ENCODE measurements at places on chromosomes 12 and 14. TPM values are rescaled to one million over a fixed set of nuclear protein-coding genes. Genes with fewer than 3 reads are reported as not detected.

DNA sequence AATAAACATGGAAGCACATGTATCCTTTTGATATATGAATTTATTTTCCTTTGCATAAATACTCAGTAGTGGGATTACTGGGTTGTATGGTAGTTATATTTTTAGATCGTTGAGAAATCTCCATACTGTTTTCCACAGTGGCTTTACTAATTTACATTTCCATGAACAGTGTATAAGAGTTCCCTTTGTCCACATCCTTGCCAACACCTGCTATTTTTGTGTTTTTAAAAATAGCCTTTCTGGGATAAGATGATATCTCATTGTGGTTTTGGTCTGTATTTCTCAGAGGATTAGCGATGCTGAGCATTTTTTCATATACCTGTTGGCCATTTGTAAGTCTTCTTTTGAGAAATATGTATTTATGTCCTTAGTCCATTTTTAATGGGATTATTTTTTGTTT lies 329.2 kb upstream of the KITLG start:
- no peaks in the 10 kb centered on the region for H3K27me3 ChIP-seq
- no peak overlapping the region for H3K27ac ChIP-seq
- no peaks in the 10 kb centered on the region for H3K36me3 ChIP-seq
- H3K4me3 ChIP-seq = no peak overlapping the region

DLK1 gene
- not detected for total RNA-seq

DNA sequence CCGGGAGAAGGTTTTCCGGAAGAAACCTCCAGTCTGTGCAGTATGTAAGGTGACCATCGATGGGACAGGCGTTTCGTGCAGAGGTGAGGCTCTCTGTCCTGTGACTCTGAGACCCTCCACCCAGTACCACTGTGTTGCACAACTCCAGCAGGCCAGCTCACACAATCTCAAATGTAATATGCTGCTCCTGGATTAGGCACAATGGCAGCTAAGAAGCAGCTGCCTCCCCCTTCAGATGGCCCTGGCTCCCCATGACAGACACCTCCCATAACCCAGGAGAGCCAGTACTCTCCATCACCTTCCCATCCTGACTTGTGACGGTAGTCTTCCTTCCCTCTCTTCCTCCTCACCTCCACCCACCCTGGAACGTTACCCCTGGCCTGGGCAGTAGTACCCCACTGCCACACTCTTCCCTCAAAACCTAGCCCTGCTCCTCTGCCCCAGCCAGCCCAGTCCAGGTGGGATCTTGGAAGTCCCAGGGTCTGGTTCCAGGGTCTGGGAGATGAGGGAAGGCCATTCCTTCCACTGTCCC lies 2.1 kb downstream of the TNS2 start:
- DNase-seq = peak; percentile 10
- H3K36me3 ChIP-seq = no peaks in the 10 kb centered on the region
- H3K4me3 ChIP-seq = no peak overlapping the region
- peaks cover 29% of the 10 kb centered on the region for H3K4me1 ChIP-seq

GRCh38 chr12:103924761-103925641 lies 5.2 kb upstream of the HSP90B1 start:
- H3K4me3 ChIP-seq = peak overlapping the region; percentile 63
- H3K4me1 ChIP-seq = peaks cover 36% of the 10 kb centered on the region
- H3K27ac ChIP-seq = peak overlapping the region; percentile 87
- H3K27me3 ChIP-seq = no peaks in the 10 kb centered on the region
- peaks cover 4% of the 10 kb centered on the region for H3K36me3 ChIP-seq

DNA sequence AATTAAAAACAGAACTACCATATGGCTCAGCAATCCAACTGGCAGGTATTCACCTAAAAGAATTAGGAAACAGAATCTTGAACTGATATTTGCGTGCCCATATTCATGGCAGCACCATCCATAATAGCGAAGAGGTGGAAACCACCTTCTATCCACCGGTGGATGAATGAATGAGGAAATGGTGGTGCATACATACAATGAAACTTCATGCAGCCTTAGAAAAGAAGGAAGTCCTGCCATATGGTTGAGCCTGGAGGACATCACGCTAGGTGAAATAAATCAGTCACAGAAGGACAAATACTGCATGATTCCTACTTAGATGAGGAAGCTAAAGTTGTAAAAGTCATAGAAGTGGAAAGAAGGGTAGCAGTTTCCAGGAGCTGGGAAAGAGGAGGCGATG lies 6.6 kb downstream of the TCL1A start:
- DNase-seq = no peak
- H3K36me3 ChIP-seq = no peaks in the 10 kb centered on the region
- no peak overlapping the region for H3K4me3 ChIP-seq
- no peaks in the 10 kb centered on the region for H3K4me1 ChIP-seq
- H3K27ac ChIP-seq = no peak overlapping the region

FAR2 gene
- 8.1 TPM for total RNA-seq

GRCh38 chr12:105931762-105932570 lies 206.8 kb downstream of the NUAK1 start:
- no peak overlapping the region for H3K4me3 ChIP-seq
- no peak overlapping the region for H3K27ac ChIP-seq
- H3K36me3 ChIP-seq = no peaks in the 10 kb centered on the region
- H3K27me3 ChIP-seq = no peaks in the 10 kb centered on the region

DLST gene
- total RNA-seq = 103 TPM

DNA sequence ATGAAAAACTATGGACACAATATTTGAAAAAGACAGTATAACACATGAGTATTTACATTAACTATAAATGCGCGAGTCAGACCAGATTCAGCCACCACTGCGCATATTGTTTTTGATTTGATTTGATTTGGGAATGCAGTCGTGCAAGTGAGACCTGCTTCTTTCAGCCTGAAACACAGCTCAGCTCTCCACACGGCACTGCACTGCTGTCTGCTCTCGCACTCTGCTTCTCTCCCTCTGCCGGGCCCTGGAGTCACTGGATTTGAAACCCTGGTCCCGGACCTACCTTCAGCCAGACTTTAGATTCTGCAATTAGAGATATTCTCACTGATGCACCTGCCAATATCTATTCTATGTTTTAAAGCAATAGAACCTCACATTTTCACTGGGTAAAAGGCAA lies 143.9 kb upstream of the TMEM132C start:
- H3K36me3 ChIP-seq = no peaks in the 10 kb centered on the region
- no peaks in the 10 kb centered on the region for H3K4me1 ChIP-seq
- H3K27ac ChIP-seq = no peak overlapping the region
- H3K27me3 ChIP-seq = no peaks in the 10 kb centered on the region

STYK1 gene
- not detected for total RNA-seq

JAG2 gene
- total RNA-seq = 3.2 TPM

GRCh38 chr14:67782090-67782489 lies 34.3 kb downstream of the ZFYVE26 start:
- peaks cover 51% of the 10 kb centered on the region for H3K36me3 ChIP-seq
- no peaks in the 10 kb centered on the region for H3K27me3 ChIP-seq
- H3K4me1 ChIP-seq = no peaks in the 10 kb centered on the region
- no peak for DNase-seq
- H3K27ac ChIP-seq = no peak overlapping the region

GRCh38 chr12:67662910-67663538 lies 14.5 kb downstream of the DYRK2 start:
- peak overlapping the region; percentile 33 for H3K27ac ChIP-seq
- no peak for DNase-seq
- no peak overlapping the region for H3K4me3 ChIP-seq
- H3K4me1 ChIP-seq = peaks cover 76% of the 10 kb centered on the region

LMNTD1 gene
- not detected for total RNA-seq

GRCh38 chr12:10153271-10154144 lies 18.4 kb downstream of the OLR1 start:
- peak overlapping the region; percentile 47 for H3K27ac ChIP-seq
- peaks cover 7% of the 10 kb centered on the region for H3K27me3 ChIP-seq
- peak overlapping the region; percentile 78 for H3K4me3 ChIP-seq
- DNase-seq = peak; percentile 71
- no peaks in the 10 kb centered on the region for H3K36me3 ChIP-seq

TBK1 gene
- 15.4 TPM for total RNA-seq

- no peaks in the 10 kb centered on the region for H3K36me3 ChIP-seq
- H3K4me1 ChIP-seq = no peaks in the 10 kb centered on the region
- H3K27ac ChIP-seq = no peak overlapping the region
These were observed 67.4 kb downstream of the OTOGL start for GRCh38 chr12:80166751-80167150.

DNA sequence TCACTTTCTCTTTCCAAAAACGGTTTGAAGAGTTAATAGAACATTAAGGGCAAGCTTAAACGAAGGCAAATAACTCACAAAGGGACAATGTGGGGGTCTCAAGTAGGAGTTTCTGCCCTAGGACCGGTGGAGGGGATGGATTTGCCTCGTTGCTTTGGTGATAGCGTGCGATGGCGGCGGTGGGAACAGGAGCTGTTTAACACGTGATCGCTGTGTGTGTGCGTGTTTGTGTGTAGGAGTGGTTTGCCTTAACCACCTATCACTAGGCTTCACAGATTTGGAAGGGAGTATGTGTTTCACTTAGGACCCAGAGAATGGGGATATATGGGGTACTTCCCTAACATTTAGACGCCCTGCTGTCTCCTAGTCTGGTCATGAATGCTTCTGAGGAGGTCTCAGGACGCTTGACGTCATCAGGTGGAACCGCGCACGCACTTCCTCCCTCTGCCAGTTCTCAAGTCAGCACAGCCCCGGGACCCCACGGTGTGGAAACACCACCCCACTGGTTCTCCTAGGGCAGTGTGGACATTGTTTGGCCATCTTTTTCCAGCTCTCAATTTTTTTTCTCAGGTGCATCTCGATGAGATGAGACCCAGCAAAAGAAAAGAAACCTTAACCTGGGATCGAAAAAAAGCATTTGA lies 231.2 kb downstream of the ATP23 start:
- no peak overlapping the region for H3K27ac ChIP-seq
- H3K27me3 ChIP-seq = peaks cover 10% of the 10 kb centered on the region
- DNase-seq = no peak

GRCh38 chr12:26369588-26369987 lies 174.2 kb downstream of the SSPN start:
- H3K36me3 ChIP-seq = peaks cover 3% of the 10 kb centered on the region
- no peak overlapping the region for H3K27ac ChIP-seq
- H3K4me1 ChIP-seq = no peaks in the 10 kb centered on the region
- no peak overlapping the region for H3K4me3 ChIP-seq
- no peak for DNase-seq

- no peak overlapping the region for H3K4me3 ChIP-seq
- no peaks in the 10 kb centered on the region for H3K27me3 ChIP-seq
- H3K27ac ChIP-seq = peak overlapping the region; percentile 11
- H3K4me1 ChIP-seq = peaks cover 20% of the 10 kb centered on the region
- DNase-seq = peak; percentile 70
These were observed 54.2 kb downstream of the RPAP3 start for GRCh38 chr12:47651368-47652254.

DDX24 gene
- total RNA-seq = 259 TPM

- H3K4me3 ChIP-seq = no peak overlapping the region
- peaks cover 20% of the 10 kb centered on the region for H3K27me3 ChIP-seq
- H3K27ac ChIP-seq = no peak overlapping the region
- H3K4me1 ChIP-seq = no peaks in the 10 kb centered on the region
- no peak for DNase-seq
These were observed 88.8 kb downstream of the SINHCAF start for GRCh38 chr12:31236998-31237637.

DNA sequence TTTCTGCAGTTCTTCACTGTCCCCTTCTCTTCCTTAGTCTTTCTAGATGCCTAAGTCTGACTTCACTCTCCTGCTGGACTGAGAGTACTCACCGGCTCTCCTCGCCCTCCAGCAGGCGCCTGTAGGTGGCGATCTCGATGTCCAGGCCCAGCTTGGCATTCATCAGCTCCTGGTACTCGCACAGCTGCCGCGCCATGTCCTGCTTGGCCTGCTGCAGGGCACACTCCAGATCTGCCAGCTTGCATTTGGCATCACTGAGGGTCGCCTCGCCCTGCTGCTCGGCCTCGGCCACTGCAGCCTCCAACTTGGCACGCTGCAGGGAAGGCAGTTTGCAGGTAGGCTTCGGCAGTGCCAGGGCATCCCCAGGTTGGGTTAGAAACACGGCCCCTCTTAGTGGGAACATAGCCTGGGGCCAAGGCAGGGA lies 5.2 kb downstream of the KRT84 start:
- no peak overlapping the region for H3K27ac ChIP-seq
- H3K4me3 ChIP-seq = no peak overlapping the region
- peaks cover 3% of the 10 kb centered on the region for H3K27me3 ChIP-seq
- H3K36me3 ChIP-seq = no peaks in the 10 kb centered on the region

DNA sequence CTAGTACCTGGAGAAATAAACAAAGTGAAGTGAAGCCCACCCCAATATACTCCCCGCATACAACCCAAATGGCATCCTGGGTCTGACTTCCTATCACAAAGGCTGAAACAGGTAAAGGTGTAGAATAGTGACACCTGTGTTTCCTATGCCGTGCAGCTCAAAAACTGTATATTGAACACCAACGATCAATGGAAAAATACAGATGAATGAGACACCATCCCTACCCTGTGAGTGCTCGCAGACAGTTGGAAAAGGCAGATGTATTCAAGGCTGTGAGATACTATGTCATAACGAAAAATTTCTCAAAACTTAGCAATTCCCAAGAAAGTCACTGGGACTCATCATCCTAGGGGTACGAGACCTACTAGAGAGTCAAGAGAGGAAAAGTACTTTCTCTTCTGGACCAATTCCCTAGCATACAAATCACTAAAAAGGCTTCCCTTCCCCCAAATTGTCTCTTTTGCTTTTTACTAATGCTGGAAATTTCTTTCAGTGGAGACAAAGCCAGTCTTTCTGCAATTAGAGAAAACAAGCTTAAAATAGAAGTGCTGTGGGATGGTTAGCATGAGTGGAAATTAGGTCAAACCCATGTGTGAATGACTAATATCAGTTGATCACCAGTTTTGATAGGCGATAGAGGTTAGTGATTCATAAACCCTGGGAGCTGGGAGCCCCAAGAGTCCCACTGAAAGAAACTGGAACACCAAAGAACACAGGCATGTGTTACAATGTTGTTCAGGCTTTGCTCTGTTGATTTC lies 249.7 kb downstream of the SPTSSA start:
- H3K4me3 ChIP-seq = peak overlapping the region; percentile 19
- no peaks in the 10 kb centered on the region for H3K36me3 ChIP-seq
- H3K4me1 ChIP-seq = peaks cover 19% of the 10 kb centered on the region
- DNase-seq = no peak
- H3K27ac ChIP-seq = peak overlapping the region; percentile 45
- H3K27me3 ChIP-seq = peaks cover 22% of the 10 kb centered on the region

- H3K36me3 ChIP-seq = no peaks in the 10 kb centered on the region
- DNase-seq = no peak
- no peaks in the 10 kb centered on the region for H3K27me3 ChIP-seq
- H3K27ac ChIP-seq = no peak overlapping the region
- no peaks in the 10 kb centered on the region for H3K4me1 ChIP-seq
These were observed 261.5 kb downstream of the SUDS3 start for GRCh38 chr12:118637767-118638370.

DICER1 gene
- total RNA-seq = 41.6 TPM

DNA sequence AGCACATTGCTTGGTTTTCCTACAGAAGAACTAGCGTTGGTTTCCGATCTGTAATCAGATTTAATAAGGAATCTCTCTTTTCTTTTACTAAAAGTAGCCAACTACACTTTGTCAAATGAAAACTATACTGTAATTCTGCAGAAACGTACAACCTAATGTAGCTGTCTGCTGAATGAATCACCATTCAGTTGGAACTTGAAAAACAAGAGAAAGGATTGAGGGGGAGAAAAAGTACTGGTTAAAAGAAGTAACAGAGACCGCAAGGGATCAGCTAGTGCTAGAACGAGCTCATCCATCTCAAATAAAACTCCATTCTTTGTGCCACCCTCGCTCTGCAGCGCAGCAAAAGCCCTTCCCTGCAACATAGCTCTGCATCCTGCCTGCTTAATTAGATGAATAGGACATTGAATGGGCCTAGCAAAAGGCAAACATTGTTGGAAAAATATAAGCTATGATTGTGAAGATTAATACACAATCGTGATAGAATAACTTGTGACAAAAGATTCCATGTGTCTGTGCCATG lies 2.6 kb downstream of the GARIN2 start:
- H3K36me3 ChIP-seq = no peaks in the 10 kb centered on the region
- peaks cover 9% of the 10 kb centered on the region for H3K4me1 ChIP-seq
- H3K27me3 ChIP-seq = no peaks in the 10 kb centered on the region

GRCh38 chr12:23843958-23844357 lies 105.5 kb downstream of the SOX5 start:
- DNase-seq = no peak
- H3K27me3 ChIP-seq = no peaks in the 10 kb centered on the region
- no peaks in the 10 kb centered on the region for H3K4me1 ChIP-seq
- H3K27ac ChIP-seq = no peak overlapping the region

Data from activated CD4-positive, alpha-beta T cell treated with anti-CD3 and anti-CD28 coated beads for 36 hours (primary cell).